ENCODE measurements at places on chromosomes 5 and 9.

DNA sequence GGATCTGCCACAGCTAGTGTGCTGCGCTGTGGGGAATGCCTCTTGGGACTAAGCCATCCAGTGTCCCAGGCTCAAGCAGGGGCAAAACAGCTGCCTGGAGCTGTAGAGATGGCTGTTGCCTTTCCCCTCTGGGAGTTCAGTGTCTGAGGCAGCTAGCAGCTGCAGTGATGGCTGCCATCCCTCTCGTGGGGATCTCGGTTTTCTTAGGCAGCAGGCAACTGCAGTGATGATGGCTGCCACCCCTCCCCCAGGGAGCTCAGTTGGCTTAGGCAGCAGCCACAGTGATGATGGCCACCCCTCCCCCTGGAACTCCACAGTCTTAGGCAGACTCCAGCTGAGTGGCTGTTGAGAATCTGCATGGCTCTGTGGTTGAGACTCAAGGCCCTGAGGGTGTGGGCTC is 1389.2 kb upstream of the NUDT12 start:
- DNase-seq: no peak

GRCh38 chr5:94793113-94793815 is 174.8 kb downstream of the SLF1 start:
- DNase-seq: peak; percentile 63

DNA sequence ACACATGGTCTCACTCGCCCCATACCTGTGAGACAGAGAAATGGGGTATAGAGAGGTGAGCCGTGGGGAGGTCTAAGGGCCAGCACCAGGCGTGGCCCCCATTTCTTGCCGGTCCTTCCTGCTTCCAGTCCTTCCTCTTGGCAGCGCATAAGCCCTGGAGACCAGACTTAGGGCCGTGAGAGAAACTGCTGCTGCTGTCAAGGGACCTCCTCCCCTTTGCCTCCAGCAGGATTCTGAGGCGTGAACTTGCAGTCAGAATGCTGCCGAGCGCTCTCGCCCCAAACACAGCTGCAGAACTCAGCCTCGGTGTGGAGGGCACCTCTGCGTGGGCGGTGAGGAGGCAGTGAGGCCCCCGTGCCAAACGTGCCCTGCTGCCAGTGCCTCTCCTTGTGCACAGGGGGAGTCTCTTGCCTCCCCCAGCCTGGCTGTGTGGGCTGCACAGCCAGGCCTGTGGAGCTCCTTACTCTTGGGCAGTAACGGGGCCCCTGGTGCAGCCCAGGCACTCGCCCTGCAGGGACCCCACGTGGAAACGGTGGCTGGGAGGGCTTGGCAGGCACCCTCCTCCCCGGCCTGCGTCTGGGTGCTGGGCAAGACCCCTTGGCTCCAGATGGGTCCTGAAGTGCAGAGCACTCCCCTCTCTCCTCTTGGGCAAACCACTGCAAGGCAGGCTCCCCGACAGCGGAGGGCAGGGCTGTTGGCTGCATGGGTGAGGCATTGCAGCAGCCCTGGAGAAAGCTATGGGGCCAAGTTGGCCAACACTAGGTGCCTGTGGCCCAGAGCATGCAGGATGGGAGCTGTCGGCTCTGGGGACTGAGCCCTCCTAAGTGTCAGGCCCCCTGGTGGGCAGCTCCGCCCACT is 85.4 kb downstream of the RXRA start:
- DNase-seq: no peak

DNA sequence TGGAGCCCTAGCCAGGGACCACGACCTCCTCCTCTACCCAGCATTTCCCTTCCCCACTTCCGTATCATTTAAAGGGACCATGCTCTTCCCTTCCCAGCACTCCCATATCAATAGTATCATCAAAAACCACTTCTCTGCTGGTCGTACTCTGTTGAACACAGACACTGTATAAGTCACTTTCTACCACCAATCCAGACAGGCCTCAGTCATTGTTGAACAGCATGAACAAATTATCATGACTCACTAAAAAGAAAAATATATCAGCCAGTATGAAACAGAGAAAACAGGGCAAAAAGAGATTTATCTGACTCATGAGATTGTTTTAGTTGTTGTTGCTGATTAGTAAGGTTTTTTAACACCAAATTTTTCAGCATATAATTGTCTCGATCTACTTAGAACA is 89.8 kb downstream of the CDKN2A start:
- DNase-seq: no peak

GRCh38 chr9:124077915-124078572 is 66.5 kb downstream of the LHX2 start:
- no peak for DNase-seq

GRCh38 chr9:81082221-81082620 is 607.1 kb downstream of the TLE1 start:
- no peak for DNase-seq

GRCh38 chr5:175464074-175464941 is 14.1 kb upstream of the SFXN1 start:
- DNase-seq: peak; percentile 12

GRCh38 chr5:167716126-167716775 is 575.2 kb upstream of the WWC1 start:
- DNase-seq: no peak

DNA sequence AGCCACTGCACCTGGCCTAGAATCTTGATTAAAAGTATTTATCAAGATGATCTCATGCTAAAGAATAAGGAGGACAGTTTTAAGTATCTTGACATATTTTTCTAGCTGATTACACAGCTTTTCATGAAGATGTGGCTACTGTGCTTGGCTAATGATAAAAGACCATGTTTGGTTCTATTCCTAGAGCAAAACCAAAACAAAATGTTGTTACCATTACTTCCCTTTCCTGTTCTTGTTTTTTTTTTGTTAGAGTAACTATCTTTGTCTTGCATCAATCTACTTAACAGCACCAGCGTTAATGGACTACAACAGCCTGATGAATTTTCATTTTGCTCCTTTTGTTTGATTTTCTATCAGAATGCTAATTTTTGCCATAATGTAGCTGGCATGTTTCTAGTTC is 86.2 kb upstream of the DHFR start:
- no peak for DNase-seq

DNA sequence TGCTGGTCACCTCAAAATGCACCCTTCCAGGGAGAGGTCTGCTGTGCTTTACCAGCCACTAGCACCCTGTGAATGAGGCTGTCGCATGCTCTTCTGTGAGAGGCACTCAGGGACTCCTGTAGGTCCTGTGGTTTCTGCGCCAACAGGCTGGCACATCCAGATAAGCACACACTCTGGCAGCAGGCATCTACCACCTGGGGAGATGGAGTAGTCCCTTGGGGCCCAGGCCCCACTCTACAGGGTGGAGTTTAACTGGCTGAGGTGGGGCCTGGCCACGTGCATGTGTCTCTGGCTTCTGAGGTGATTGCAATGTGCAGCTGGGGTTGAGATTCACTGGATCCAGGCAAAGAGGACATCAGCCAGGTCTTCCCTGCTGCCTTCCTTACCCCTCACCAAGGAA is 32.3 kb downstream of the TMEM174 start:
- no peak for DNase-seq

- no peak for DNase-seq
These were observed 72.4 kb upstream of the SNX2 start for GRCh38 chr5:122702524-122702875.

GRCh38 chr5:111857623-111858022 is 100.6 kb upstream of the NREP start:
- DNase-seq: no peak

GRCh38 chr5:55749387-55749786 is 11.5 kb downstream of the DDX4 start:
- no peak for DNase-seq

DNA sequence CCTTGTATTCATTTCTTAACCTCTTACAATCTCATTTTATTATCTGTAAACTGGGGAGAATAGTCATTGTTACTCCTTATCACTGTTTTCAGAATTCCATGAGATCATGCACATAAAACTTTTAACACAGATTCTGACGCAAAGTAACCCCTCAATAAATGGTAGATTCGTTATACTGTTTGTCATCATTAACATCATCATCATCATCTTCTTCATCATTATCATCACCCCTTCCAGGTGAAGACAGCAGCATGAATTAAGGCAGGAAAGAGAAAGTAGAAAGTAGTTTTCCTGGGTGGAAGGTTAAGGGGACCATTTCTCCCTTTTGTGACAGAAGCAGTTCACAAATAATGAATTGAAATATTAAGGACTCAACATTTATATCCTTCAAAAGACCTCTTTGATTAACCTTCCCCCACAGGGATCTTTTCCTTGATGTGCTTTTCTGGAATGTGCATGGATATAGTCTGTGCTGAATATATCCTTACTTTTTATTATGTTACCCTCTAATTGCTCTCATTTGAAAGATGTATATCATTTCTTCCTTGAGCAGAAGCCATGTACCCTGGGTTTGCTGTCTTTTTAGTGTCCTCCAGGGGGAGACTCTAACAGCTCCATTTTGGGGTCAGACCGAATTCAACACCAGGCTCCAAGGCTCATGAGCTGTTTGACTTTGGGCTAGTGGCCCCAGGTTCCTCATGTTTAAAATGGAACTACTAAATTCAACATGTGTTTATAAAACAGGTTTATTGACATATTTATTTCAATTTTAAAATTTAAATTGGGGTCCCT is 1029.9 kb upstream of the WWC1 start:
- DNase-seq: no peak

- DNase-seq: no peak
These were observed 64.0 kb upstream of the UBTD2 start for GRCh38 chr5:172347496-172348052.

GRCh38 chr5:112635771-112636731 is 101.6 kb upstream of the APC start:
- DNase-seq: no peak

GRCh38 chr5:97874491-97874890 is 691.4 kb upstream of the RIOK2 start:
- no peak for DNase-seq

All from GDM1 (cell line).